Kidney epithelial cell (primary cell): ENCODE measurements at places on chromosomes 12 and 14.

DNA sequence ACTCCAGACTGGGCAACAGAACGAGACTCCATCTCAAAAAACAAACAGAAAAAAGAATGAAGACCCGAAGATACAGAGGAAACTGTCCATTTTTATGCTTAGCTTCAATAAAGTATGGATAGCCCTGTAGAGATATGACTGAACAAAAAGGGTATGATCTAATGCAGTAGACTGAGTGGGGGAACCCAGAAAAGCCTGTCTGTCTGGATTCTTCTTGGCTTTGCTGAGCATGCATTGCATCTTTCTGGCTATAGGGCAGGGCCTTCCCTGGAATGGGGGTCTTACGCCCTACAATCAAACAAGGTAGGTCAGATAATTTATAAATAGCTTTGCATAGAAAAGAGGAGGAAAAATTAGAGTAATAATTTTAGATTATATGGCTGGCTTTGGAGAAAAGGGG, 10.1 kb downstream of the MIA2 start:
- DNase-seq = no peak

DNA sequence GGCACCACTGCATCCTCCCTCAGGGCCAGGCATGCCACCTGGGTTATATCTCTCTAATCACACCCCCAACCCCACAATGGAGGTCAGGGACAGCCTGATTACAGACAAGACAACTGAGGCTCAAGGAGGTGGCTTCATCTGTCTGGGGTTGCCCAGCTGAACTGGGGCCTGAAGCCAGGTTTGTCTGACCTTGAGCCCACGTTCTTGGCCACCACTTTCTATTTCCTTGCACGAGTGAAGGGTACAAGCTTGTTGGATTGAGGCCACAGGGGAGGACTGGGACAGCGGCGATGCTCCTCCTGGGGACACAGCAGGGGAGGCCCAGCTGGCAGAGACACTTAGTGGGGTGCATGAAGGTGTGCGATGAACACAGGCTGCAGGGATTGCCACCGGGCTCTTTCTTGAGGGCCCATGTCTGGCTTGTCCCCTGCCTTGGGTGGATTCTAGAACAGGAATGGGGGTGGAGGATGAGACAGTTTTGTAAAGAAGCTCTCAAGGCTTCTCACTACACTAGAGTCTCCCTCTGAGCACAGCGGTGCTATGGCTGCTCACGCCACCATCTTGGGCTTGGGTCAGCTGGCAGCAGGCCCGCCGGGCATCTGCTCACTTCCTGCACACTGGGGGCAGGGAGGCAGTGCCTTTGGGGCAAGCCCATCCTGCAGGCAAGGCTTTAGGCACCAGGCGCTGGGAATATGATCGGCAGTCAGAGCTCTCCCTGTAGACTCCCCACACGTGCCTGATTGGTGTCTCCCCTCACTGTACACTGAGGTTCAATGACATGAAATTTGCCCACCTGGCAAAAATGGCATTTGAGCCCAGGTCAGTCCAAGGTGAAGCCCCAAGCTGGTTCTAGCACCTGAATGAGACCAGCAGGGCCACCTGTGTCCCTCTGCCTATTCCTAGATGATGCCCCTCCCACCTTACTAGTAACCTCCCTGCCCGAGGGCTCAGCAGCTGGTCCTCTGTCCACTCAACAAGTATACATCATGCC, 16.0 kb downstream of the RITA1 start:
- DNase-seq = no peak

GRCh38 chr12:23361971-23362370, 587.5 kb downstream of the SOX5 start:
- DNase-seq = no peak

DNA sequence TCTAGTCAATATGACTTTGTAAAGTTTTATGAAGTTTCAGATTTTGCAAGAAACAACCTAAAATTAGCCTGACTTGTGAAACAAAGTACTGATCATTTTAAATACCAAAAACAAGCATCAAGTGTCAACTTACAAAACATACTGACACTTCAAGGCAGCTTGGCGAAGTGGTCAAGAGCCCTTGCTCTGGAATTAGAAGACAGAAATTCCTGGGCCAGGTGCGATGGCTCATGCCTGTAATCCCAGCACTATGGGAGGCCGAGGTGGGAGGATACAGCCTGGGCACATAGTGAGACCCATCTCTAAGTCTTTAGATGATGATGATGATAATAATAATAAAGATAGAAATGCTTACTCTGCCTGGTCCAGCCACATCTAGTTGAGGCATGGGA, 45.4 kb upstream of the NR2C1 start:
- DNase-seq = no peak

DNA sequence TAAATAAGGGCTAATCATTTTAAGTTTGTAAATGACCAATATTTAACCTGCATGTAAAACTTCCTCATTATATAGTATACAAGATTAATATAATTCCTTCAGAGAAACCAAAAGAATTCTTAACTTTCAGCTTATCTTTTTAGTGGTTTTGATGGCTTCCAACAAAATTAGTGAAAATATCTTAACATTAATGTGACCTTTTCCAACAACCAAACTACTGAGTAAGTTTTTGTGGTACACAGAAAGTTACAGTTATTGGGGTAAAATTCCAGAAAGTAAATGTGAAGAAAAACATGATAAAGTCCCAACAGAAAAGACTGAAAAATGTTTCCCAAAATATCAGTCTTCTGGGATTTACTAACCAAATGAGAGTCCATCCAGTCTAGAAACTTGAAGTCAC, 111.0 kb upstream of the PDE3A start:
- no peak for DNase-seq

DNA sequence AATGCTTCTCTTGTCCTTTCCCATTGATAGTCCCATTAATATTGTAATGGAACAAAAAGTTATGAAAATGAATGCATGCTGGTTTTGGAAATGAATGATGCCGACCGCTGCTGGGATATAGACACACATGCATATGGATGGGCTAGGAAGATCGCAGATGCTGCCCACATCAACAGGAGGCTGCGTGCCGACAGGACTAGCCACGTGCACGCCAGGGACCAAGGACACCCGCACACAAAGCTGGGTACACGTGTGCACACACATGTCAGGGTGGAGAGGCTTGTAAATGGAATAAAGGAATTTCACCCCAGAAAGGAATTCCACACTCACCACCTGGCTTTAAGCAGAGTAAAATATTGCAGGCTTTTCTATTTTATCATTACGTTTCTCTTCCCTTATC, 153.8 kb upstream of the VASH1 start:
- DNase-seq = no peak

GRCh38 chr14:65639216-65639615, 226.7 kb downstream of the FUT8 start:
- no peak for DNase-seq

GRCh38 chr14:36654794-36655381, 6.8 kb upstream of the PAX9 start:
- no peak for DNase-seq

DNA sequence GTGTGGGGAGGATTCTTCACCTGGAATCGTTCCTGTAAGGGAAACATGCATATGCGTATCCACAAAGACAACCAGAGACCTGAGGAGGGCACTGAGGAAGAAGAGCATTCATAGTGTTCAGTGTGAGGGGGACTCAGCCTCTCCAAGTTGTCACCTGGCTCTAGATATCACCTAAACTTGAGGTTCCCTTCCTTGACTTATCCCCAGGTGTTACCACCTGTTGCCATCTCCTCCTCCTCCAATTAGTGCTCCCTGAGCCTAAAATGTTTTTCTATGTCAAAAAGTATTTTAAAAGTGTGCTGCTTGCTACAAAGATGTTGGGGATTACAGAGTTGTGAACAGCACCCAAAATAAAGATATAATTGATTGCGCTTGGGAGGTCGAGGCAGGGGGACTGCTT, 41.0 kb downstream of the FMNL3 start:
- no peak for DNase-seq

DNA sequence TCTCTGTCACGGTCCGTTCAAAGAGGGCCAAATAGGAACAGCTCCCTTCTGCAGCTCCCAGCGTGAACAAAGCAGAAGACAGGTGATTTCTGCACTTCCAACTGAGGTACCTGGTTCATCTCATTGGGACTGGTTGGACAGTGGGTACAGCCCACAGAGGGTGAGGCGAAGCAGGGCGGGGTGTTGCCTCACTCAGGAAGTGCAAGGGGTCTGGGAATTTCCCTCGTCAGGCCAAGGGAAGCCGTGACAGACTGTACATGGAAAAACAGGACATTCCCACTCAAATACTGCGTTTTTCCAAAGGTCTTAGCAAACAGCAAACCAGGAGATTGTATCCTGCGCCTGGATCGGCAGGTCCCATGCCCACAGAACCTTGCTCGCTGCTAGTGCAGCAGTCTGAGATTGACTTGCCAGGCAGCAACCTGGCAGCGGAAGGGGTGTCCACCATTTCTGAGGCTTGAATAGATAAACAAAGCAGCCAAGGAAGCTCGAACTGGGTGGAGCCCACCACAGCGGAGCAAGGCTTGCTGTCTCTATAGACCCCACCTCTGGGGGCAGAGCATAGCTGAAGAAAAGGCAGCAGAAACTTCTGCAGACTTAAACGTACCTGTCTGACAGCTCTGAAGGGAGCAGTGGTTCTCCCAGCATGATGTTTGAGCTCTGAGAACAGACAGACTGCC, 22.7 kb downstream of the SLC38A1 start:
- no peak for DNase-seq

- peak; percentile 39 for DNase-seq
These were observed 37.6 kb downstream of the BCAT1 start for GRCh38 chr12:24911271-24911791.

GRCh38 chr12:39275846-39276245, 167.1 kb downstream of the KIF21A start:
- DNase-seq = no peak

DNA sequence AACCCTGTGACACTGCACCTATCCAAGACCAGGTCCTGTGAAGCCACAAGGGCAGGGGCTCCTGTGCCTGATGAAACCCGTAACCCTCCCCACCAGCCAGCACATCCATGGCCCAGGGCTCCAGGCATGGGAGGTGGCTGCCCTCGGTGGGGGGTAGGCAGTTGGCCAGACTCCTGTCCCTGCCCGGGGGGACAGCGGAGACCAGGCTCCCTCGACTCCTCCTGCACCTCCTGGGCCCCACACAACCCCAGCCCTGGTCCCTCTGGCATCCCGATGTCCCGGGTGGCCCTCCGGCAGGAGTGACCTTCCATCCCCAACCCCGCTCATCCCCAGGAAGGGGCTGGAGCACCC, 11.4 kb downstream of the AKT1 start:
- no peak for DNase-seq

- DNase-seq = no peak
These were observed 151.4 kb downstream of the KTN1 start for GRCh38 chr14:55731311-55731872.

GRCh38 chr12:42426746-42427145, 100.8 kb downstream of the PPHLN1 start:
- DNase-seq = peak; percentile 67

GRCh38 chr12:104354167-104354867, 50.8 kb downstream of the EID3 start:
- no peak for DNase-seq

GRCh38 chr12:78306236-78306635, 475.5 kb downstream of the NAV3 start:
- no peak for DNase-seq

- DNase-seq = no peak
These were observed 149.0 kb upstream of the IGF1 start for GRCh38 chr12:102629262-102629888.

- DNase-seq = no peak
These were observed 604 bp downstream of the EEA1 start for GRCh38 chr12:92928421-92928961.

DNA sequence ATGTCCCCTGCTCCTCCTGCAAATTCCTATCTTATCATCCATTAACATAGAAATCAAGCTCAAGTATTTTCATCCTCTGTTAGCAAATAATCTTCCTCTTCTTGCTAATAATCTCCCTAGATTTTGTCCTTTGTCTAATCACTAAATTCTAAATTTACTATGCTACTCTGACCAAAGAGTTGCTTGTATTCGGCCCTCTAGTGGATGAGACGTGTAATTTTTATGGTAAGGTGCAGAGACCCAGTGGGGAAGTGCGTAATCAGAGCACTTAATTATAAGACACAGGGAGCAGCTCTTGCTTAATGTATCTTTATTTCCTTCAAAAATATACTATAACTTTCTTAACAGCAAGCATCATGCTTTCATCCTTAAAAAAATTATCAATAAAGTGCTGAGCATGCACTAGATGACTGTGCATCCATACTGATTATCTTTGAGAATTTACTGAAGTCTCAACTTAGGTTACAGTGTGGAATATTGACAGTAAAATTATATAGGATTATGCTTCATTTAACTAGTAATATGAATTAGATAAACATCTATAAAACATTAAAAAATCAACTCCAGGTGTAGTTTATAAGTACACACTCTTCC, 212.6 kb downstream of the SLC16A7 start:
- peak; percentile 4 for DNase-seq

DNA sequence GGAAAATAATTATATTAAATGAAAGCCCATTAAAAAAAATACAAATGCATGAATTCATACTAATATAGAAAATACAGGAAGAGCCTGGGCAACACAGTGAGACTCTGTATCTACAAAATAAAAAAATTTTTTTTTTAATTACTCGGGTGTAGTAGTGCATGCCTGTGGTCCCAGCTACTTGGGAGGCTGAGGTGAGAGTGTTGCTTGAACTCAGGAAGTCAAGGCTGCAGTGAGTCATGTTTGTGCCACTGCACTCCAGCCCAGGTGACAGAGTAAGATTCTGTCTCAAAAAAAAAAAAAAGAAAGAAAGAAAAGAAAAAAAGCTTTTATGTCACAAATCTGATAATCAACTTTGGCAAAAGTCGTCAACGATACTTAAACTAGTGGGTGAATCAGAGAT, 80.6 kb upstream of the PLEKHA5 start:
- DNase-seq = peak; percentile 14

GRCh38 chr14:52124791-52125684, 56.2 kb upstream of the NID2 start:
- DNase-seq = no peak

GRCh38 chr14:102929241-102930137, 7.0 kb downstream of the AMN start:
- no peak for DNase-seq

DNA sequence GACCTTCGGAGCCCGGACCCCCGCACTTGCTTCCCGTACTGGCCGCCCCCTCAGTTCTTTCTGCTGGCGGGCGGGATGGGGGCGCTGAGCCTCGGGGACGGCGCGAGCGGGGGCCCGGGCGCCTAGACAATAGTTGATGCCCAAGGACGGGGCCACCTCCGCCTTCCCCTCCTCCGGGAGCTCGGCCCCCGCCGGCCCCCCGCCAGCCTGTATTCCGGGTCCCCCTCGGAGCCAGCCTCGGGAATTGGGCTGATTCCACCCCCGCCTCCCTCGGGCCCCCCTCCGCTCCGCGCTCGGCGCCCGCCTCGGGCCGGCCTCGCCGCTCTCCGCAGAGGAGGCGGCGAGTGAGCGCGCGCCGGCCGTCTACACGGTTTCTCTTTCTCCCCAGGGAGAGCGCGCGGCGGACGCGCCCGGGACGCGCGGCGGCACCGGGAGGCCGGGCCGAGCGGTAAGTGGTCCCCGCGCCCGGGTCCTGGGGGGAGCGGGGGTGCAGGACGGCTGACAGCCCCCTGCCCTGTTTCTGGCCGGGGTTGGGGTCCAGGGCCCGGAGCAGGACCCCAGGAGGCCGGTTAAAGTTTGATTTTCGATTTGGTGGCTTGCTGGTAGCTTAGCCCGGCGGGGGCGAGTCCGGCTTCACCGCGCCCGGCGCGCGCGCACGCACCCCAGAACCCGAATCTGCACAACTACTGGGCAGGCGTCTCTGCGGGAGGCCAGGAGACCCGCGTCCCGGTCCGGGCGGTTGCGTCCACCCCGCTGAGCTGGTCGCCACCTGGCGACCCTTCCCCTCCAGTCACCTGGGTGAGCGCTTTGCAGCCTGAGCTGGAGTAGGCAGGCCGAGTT, 413.7 kb downstream of the PCNX1 start:
- DNase-seq = no peak
